ENCODE measurements at places on chromosomes 16 and 17.

DNA sequence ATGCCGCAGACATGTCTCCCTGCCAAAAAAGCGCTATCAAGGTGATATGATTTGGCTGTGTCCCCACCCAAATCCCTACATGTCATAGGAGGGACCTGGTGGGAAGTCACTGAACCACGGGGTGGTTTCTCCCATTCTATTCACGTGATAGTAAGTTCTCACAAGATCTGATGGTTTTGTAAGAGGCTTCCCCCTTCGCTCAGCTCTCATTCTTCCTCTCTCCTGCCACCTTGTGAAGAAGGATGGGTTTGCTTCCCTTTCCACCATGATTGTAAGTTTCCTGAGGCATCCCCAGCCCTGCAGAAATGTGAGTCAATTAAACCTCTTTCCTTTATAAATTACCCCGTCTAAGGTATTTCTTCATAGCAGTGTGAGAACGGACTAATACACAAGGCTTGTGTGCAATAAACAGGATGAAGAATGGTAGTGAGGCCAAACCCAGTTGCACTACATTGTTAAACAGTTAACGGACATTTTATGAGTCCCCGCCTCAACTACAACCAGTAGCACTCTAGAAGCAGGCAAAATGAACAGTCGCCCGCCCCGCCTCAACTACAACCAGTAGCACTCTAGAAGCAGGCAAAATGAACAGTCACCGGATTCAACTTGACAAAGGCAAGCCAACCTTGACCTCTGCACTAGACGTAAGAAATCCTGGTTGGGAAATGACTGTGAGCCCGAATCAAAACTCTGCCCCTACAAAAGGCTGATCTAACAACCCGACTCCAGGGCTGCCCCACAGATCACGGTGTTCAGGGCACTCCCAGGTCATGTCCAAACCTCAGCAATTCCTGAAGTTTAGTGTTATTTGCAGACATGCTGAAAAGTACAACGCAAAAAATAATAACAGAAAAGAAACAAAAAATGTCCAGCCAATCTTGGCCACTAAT, 26.3 kb downstream of the VPS53 start:
- peak; percentile 74 for DNase-seq

DNA sequence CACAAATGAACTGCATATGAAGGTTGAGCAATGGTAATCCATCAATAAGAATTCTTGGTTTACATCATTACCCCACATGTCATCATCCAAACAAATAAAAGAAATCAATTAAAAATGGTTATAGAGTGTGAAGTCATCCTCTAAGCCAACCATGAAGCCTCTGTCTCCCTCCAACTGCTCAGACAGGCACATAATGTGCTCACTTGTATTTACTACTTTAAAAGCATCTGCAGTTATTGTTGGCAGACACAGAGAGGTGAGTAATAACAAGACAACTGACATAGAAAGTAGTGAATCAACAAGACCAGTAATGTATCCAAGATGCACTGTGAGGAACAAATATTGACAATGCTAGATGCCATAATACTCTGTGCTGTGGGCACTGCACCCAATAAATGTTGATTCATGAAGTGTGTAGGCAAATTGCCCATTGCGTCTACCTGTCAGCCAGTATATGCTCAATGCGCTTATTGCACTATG, 20.0 kb downstream of the ADAMTS18 start:
- DNase-seq: peak; percentile 28

- no peak for DNase-seq
Measured at GRCh38 chr17:41516830-41517283, 1.8 kb downstream of the KRT15 start.

DNA sequence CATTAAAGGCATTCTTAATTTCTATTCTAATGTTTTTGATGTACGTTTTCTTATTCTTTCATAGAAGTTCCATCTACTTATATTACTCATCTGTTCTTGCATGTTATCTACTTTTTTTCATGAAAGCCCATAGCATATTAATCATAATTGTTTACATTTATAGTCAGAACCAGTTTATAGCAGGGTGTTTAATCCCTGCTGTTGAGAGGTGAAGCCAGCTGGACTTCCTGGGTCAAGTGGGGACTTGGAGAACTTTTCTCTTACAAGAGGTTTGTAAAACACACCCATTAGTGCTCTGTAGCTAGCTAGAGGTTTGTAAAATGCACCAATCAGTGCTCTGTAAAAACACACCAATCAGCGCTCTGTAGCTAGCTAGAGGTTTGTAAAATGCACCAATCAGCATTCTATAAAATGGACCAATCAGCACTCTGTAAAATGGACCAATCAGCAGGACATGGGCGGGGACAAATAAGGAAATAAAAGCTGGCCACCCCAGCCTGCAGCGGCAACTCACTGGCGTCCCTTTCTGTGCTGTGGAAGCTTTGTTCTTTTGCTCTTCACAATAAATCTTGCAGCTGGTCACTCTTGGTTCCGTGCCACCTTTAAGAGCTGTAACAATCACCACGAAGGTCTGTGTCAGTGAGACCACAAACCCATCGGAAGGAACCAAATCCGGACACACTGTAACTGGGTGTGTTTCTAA, 120.6 kb downstream of the TANC2 start:
- no peak for DNase-seq

- DNase-seq: no peak
Measured at GRCh38 chr16:85728879-85729278, 22.0 kb downstream of the C16orf74 start.

DNA sequence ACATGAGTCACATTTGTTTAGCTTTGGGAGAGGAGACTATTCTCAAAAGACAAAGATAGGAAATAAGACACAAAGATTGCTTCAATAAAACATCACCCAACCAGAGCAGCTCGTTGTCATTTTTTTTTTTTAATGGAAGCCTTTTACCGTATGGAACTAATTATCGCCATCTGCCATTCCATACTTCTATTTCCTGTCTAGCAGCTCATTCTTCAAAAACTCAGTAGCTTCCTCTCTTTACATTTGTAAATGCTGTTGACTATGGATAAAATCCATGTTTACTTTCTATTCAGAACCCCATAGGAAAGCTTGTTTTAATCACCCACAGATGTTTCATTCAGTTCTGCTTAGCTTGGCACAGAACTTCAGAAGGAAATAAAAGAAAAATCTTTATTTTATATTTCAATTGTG, 110.0 kb upstream of the PSMD7 start:
- peak; percentile 37 for DNase-seq

- DNase-seq: no peak
Measured at GRCh38 chr17:56982312-56982711, 4.4 kb downstream of the SCPEP1 start.

- DNase-seq: no peak
Measured at GRCh38 chr17:19996502-19996901, 12.7 kb upstream of the SPECC1 start.

GRCh38 chr17:40498281-40499084, 2.9 kb downstream of the TNS4 start:
- DNase-seq: no peak

GRCh38 chr17:2042390-2042847, 597 bp downstream of the OVCA2 start:
- DNase-seq: peak; percentile 67

DNA sequence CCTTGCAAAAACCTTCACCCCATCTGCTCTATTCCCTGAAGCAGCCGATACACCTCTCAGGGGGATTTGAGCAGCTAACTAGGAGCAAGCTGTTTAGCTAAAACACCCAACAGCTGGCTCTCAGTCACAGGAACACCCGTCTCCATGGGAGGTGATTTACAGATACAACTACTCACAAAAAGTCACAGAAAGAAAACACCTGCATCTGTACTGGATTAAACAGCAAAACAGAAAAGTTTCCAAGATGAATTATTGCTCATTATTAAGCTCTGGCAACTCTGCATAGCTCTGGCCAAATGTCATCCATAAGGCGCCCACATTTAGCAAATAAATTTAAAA, 22.3 kb downstream of the GJC1 start:
- DNase-seq: no peak

DNA sequence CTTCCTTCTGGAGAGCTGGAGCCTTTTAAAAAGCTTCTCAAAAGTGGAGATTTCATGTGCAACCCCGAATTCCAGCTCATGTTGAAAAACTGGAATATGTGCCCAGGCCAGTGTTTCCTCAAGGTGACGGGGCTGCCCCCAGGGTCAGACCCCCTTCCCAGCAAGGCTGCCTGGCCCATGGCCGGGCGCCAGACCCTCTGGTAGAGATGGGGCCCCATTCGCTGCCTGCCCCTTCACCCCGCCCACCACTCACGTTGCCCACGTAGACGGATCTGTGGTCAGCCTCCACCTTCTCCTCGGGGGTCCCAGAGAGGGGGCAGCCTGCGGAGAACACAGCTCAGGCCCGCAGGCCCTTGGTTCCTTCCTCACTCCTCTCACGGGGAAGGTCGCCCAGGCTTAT, 1.1 kb downstream of the PABPN1L start:
- no peak for DNase-seq

DNA sequence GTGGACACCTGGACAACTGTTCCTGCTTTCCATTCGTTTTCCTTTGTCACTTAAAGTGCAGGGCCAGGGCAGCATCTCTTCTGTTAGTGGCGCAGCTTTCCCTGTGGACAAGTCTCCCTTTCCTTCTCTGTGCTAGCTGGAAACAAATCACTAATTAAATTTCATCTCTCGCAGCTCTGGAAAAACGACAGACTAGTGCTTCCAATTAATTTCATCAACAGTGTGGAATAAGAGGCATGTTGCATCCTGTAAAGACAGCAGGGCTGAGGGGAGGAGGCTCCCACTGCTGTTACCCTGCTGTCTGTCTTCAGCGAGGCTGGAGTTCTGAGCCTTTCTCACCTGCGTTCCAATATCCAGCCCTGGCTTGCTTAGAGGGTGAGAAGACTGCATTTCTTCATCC, 352.1 kb upstream of the HSBP1 start:
- no peak for DNase-seq

DNA sequence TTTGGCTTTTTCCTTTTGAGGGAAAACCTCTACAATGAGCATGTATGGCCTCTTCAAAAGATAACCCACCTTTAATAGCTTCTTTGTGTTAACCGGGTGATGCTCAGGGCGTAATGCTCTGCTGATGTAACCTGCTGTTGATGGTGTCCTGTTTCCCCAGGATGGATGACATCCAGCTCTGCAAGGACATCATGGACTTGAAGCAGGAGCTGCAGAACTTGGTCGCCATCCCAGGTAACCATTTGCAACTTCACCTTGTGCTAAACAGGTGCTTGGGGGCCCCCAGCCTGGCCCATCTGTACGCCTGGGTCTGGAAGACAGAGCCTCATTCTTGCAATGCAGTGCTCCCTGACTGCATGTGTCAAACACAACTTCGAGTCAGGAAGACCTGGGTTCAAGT, 75.1 kb downstream of the MARF1 start:
- no peak for DNase-seq

DNA sequence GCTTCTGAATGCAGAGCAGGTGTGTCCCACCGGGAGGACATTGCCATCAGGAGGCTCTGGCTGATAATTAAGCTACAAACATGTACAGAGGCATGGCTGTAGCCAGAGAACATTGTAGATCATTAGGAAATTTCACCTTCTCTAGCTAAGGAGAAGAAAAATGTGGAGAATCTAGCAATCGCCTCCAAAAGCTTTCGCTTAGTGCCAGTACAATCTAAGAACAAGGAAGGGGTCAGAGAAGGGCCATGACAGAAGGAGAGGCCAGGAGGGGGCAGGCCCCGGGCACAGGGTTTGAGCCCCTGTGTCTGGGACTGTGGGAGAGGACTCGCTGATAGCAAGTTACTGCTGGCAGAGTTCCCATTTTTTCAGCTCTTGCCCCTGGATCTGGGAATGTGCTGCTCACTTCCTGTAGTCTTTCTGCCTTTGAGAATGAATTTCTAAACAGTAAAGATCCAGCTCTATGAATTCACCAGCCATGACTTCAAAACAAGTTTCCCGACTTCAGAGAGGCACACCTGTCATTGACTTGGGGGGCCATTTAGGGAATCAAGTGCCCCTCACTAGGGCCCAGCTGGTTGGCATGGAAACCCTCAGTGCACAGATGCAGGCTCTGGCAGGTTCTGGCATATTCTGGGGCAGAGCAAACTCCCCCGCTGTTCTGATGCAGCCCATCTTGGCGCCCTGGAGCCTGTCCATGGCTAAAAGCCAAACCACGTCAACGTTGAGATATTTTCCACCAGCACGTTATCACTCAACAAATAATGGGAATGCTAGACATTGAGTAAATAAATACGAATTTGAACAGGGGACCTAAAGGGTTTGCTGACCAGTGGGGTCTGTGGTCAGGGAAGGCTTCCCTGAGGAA, 59.5 kb upstream of the CACNG4 start:
- DNase-seq: peak; percentile 71

GRCh38 chr17:30165147-30165546, 48.5 kb downstream of the NSRP1 start:
- no peak for DNase-seq

DNA sequence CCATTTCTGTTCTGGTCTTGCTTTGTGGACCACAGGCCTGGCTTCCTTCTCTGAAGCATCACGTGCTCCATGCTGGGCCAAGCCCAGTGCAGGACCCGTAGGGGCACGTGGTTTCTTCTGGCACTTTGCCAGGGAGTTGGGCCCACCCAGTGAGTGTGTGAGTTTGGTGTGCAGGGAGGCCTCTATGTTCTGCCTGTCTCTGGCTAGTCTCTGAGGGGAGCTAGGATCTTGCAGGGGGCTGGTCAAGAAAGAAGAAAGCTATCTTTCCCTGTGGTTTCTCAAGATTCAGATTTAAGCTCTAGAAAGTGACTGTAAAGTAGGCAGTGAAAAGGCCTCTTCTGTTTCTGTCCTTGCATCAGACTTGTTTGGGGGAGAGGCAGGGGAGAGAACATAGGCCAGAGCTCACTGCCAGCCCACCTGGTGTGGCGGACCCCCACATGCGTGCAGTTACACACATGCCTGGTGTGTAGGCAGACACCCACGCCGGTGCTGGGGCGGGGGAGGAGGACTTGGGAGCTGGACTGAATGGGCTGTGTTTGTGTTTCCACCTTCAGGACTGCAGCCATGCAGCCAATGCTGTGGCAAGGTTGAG, 11.8 kb downstream of the LASP1 start:
- DNase-seq: peak; percentile 71

DNA sequence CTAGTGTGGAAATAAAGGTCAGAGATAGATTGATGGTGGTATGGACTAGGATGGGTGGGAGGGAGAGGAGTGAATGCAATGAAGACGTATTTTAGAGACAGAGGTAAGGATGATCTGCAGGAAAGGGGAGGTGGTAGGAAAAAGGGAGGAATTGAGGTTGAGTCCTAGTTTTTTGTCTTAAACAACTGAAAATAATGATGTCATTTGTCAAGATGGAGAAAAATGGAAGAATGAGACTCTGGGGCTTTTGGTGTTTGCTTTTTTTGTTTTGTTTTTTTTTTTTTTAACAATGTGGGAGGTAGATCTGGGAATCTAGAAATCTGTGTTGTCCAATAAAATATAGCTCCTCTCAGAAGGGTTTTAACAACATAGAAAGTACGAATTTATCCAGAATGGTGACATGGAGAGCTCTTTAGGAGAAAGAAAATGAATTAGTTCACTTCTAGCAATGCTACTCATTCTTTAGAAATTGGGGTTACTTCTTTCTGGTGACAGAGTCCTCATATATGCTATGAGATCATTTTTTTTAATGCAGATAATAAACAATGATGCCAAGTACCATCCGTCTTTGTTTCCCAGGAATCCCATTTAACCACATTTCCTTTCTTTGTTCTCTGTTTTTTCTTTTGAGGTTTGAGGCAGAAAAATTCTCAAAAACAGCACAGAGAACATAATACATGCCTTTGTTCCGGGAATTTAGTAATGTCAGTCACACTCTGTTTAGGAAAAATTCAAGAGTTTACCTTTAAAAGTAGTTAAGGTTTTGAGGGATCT, 225.3 kb upstream of the COX10 start:
- no peak for DNase-seq

GRCh38 chr17:68390888-68391545, 66.3 kb downstream of the WIPI1 start:
- no peak for DNase-seq

GRCh38 chr17:71407981-71408380, 712.8 kb upstream of the SOX9 start:
- no peak for DNase-seq

- DNase-seq: no peak
Measured at GRCh38 chr16:58591083-58591482, 38.5 kb downstream of the CNOT1 start.

Measured in iris pigment epithelial cell (primary cell).